Activated CD8-positive, alpha-beta memory T cell treated with anti-CD3 and anti-CD28 coated beads, Interleukin-2, amount 10 ng/mL, durations not matched to agents 7 days and 5 days (primary cell): ENCODE measurements at places on chromosomes 13 and 19.

- peak overlapping the region; percentile 35 for H3K4me3 ChIP-seq
- H3K36me3 ChIP-seq, result no peaks in the 10 kb centered on the region
- DNase-seq, result peak; percentile 65
- peaks cover 21% of the 10 kb centered on the region for H3K4me1 ChIP-seq
- peak overlapping the region; percentile 14 for H3K27ac ChIP-seq
- peaks cover 10% of the 10 kb centered on the region for H3K27me3 ChIP-seq
Observed at GRCh38 chr19:6087074-6087571, 23.2 kb downstream of the RFX2 start.

- H3K4me3 ChIP-seq, result no peak overlapping the region
- no peaks in the 10 kb centered on the region for H3K4me1 ChIP-seq
- DNase-seq, result no peak
- H3K36me3 ChIP-seq, result no peaks in the 10 kb centered on the region
- no peak overlapping the region for H3K27ac ChIP-seq
- peaks cover 44% of the 10 kb centered on the region for H3K27me3 ChIP-seq
Observed at GRCh38 chr13:44697058-44697457, 120.9 kb upstream of the TSC22D1 start.

GRCh38 chr19:27824108-27824507, 1388.8 kb downstream of the UQCRFS1 start:
- no peaks in the 10 kb centered on the region for H3K4me1 ChIP-seq
- no peaks in the 10 kb centered on the region for H3K27me3 ChIP-seq
- H3K36me3 ChIP-seq, result no peaks in the 10 kb centered on the region
- no peak for DNase-seq
- no peak overlapping the region for H3K27ac ChIP-seq

GRCh38 chr19:42324655-42325307, 654 bp upstream of the MEGF8 start:
- H3K27me3 ChIP-seq, result peaks cover 26% of the 10 kb centered on the region
- H3K36me3 ChIP-seq, result no peaks in the 10 kb centered on the region
- H3K4me1 ChIP-seq, result peaks cover 17% of the 10 kb centered on the region
- H3K27ac ChIP-seq, result peak overlapping the region; percentile 75
- peak overlapping the region; percentile 79 for H3K4me3 ChIP-seq
- no peak for DNase-seq

DNA sequence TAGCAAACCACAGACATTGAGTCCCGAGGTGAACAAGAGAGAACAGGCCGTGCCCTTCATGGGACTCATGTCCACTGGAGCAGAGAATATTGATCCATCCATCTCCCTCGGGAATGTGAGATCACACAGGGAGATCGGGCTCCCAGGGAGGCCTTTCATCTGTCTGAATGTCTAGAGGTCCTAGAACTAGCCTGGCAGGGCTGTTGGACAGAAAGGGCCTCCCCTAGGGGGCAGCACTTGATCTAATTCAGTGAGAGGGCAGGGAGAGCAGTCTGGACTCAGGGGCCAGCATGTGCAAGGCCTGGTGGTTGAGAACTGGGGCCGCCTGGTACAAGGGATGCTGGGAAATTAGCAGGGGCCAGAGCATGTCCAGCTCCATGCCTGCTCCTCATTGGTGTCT, 4.3 kb downstream of the RUVBL2 start:
- peaks cover 32% of the 10 kb centered on the region for H3K4me1 ChIP-seq
- H3K4me3 ChIP-seq, result no peak overlapping the region
- DNase-seq, result peak; percentile 76
- H3K36me3 ChIP-seq, result peaks cover 24% of the 10 kb centered on the region
- H3K27ac ChIP-seq, result no peak overlapping the region
